ENCODE measurements at places on chromosomes 2 and 18. TPM values are rescaled to one million over a fixed set of nuclear protein-coding genes. Genes with fewer than 3 reads are reported as not detected.

GRCh38 chr2:137775529-137775928 lies 188.7 kb upstream of the HNMT start:
- no peak for DNase-seq

- no peak for DNase-seq
These were observed 46.4 kb downstream of the ABCG8 start for GRCh38 chr2:43885132-43885632.

DNA sequence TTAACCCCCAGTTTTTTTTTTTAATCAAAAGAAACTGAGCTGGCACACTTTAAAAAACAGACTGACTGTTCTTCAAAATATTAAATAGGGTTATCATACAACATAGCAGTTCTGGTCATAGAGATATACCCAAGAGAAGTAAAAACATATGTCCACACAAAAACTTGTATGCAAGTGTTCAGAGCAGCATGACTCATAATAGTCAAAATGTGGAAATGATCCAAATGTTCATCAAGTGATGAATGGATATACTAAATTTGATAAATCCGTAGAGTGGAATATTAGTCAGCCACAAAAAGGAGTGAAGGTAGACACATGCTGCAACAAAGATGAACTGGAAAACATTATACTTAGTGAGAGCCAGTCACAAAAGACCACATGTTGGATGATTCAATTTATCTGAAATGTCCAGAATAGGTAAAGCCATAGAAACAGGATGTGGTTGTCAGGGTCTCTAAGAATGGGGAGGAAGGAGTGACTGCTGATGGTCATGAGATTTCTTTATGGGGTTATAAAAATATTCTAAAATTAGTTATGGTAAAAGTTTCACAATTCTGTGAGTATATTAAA lies 5.1 kb downstream of the SMIM21 start:
- no peak for DNase-seq

GRCh38 chr18:25533218-25533617 lies 181.3 kb upstream of the ZNF521 start:
- no peak for DNase-seq

- no peak for DNase-seq
These were observed 34.2 kb downstream of the TGFA start for GRCh38 chr2:70519453-70519852.

DNA sequence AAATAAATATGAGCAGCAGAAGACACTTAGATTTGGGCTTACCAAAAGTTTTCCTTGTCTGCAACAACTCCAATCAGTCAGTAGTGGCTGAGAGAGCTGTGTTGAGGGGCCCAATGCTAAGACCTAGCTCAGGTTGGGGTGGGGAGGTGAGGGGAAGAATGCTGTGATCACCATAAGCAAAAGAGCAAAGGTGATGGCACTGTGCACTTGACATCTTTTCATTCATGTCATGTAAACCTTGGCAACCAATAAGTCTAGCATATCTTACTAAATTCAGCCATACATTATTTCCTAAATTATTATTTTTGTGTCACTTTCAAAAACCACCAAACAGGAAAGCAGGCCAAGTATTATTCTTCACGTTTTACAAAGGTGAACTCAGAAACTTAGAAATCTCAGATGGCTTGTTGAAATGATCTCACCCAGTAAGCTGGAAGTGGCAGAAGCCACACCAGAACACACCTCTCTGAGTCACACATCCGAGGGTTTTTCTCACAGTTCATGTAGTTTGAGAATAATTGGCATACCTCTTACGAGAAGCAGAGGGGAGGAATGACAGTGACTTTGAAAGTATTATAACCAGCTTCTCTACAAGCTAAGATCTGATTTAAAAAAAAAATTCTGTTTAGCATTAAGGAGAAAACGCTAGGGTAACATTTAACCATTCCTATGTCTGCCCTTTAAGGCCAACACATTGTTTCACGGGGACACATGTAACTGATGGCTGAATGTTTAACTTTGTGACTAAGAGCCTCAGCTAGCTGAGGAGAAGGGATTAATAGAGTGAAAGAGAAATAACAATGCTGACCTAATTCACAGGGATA lies 43.3 kb upstream of the SETBP1 start:
- no peak for DNase-seq

- no peak for DNase-seq
These were observed 100.7 kb downstream of the EHBP1 start for GRCh38 chr2:62806231-62806630.

- DNase-seq: no peak
These were observed 27.5 kb upstream of the FAM237A start for GRCh38 chr2:206614811-206615210.

- DNase-seq: no peak
These were observed 143.3 kb downstream of the GLI2 start for GRCh38 chr2:120878970-120879369.

- no peak for DNase-seq
These were observed 81.7 kb downstream of the BCL2L11 start for GRCh38 chr2:111202266-111203040.

DNA sequence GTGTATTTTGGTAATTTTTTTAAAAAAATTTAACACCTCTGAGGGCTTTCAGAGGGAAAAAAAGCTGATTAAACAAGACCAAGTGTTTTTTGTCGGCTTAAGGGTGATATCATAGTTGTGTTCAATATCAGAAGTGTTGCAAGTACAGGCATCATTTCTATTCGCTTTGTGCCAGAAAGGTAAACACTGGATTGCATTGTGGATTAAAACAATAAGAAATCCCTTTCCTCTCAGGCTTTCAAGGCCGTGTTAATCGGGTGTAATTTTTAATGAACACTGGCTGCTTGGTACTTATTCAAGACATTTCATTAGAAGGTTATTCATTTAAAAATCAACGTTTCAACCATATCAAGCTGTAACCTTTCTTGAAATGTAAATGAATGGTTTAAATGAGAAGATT lies 18.3 kb downstream of the FIGN start:
- DNase-seq: no peak

- no peak for DNase-seq
These were observed 44.3 kb upstream of the ZDBF2 start for GRCh38 chr2:206230060-206230762.

DNA sequence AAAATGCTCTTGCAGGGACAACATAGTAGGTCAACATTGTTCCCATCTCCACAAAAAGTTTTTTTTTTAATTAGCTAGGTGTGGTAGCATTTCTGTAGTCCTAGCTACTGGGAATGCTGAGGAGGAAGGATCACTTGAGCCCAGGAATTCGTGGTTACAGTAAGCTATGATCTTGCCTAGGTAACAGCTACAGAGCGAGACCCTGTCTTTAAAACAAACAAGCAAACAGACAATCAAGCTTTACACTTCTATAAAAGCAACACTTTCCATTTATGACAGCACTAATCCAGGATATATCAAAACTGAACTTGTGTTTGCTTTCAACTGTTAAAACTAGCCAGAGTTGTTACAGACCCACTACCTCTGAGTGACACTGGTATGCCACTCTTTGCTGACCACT lies 12.0 kb downstream of the UGT1A3 start:
- no peak for DNase-seq

NOL4 gene
- 1.1 TPM for total RNA-seq

SP100 gene
- total RNA-seq: 86.6 TPM

KCNJ3 gene
- 5.3 TPM for total RNA-seq

SERPINB11 gene
- total RNA-seq: not detected

All from mucosa of gallbladder (tissue), 1 donor.